SK-MEL-5 (cell line): ENCODE measurements at places on chromosomes 3 and 15.
A peak's percentile ranks its signal among the peaks of the same experiment; 100 is the strongest.

DNA sequence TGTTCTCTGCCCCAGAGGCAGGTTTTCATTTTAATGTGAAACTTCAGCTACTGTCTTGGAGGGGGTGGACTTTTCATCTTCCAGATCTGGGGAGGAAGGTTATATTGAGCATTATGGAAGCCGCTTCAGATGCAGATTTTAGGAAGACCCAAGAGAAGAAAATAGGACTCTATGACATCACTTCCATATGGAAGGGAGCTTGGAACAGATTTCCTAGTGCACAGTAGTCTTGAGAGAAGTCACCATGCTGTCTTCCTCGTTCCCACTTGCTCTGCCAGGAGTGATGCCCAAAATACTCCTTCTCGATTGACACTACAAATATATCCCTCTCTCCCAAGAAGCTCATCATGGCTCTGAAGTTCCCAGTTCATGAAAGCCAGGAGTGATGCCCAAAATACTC is 197.2 kb downstream of the ATP10A start:
- DNase-seq = no peak

DNA sequence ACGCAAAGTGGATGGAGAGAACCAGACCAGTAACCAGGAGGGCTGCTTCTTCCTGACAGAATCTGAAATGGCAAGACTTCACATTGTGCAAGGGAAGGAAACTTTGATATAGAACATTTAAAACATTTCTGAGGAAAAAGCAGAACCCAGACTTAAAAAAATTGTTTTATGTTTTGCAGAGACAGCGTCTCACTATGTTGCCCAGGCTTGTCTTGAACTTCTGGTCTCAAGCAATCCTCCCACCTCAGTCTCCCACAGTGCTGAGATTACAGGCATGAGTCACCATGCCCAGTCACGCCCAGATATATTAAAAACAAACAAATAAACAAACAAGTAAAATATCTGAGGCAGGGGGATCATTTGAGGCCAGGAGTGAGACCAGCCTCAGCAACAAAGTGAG is 46.2 kb downstream of the CRTAP start:
- DNase-seq = no peak

GRCh38 chr15:38145651-38146111 is 107.0 kb upstream of the SPRED1 start:
- DNase-seq = no peak

- peak; percentile 9 for DNase-seq
Observed at GRCh38 chr3:16102905-16103364, 71.5 kb upstream of the GALNT15 start.

DNA sequence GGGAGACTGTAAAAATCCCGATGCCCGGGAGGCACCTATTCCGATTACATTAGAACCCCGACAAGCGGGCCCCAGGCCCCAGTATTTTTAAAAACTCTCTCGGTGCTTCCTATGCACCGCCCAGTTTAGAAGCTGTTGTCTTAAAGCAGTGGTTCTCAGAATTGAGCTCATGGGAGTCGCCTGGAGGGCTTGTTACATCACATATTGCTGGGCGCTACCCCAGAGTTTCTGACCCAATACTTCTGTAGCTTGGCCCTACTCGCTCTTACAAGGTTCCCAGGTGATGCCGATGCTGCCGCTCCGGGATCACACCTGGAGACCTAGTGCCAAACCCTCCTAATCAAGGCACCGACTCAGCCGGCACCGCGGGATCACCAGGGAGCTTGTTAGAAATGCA is 35.2 kb downstream of the CPN2 start:
- no peak for DNase-seq

GRCh38 chr3:123818324-123818920 is 65.7 kb downstream of the MYLK start:
- no peak for DNase-seq

GRCh38 chr3:69786854-69787253 is 47.6 kb downstream of the MITF start:
- no peak for DNase-seq

DNA sequence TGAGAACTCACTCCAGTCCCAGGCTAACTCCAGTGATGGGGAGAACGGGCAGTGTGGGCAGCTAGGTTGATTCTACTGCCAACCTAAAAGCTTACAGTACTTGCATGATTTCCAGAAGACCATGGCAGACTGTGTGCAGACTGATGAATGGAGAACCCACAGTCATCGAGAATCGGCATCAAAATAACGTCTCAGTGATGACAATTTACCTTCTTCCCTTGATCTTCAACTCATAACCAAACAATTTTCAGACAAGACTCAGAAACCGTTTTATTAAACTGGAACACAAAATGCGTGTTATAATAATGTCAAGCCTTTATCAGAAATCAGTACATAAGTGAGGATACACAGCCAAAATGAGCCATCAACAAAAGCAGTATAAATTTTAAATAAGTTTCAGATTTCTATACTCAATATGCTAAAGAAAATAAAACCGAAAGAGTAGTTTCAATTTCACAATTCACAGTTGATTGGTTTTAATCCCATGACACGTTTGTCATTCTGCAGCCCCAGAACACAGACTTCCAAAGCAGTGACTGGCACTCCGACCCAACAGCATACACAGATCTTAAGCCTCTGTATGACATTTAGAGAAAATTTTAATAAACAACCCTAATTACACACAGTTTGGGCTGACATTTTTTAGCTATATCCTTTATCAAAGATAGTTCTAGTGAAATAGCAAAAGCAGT is 54.5 kb downstream of the ZMAT3 start:
- no peak for DNase-seq

GRCh38 chr3:14989943-14990779 is 42.8 kb downstream of the NR2C2 start:
- DNase-seq = no peak

DNA sequence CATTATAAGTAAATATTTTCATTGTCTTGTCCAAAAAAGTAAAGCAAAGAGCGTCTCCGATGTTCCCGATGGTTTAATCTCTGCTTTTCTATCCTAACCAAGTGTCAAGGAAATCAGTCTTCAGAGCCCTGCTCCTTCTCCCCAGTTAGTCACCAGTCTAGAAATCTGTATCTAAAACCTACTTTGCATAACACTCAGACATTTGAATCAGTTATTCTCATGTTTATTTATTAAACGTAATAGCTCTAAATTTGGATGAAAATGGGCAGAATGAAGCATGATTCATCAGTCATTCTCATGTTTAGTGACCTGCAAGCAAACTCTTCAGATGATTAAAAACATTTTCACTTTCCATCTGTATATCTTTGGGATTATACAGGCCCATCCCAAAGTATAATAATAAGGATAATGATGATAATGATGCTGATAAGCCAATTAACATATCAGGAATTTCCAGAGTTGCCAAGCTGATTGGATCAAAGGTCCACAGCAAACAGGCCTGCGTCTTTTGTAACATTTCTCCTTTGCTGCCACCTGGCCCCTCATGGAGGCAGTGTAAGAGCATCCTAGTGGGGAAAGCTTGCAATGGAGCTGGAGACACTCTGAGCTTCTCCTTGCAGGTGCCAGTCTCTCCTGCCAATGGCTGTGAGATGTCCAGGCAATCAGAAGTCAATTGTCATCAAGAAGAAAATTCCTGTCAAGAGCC is 273.9 kb downstream of the IGSF11 start:
- no peak for DNase-seq

GRCh38 chr3:115141033-115141757 is 5.9 kb downstream of the ZBTB20 start:
- no peak for DNase-seq
